Spinal cord (tissue), 10 donors: ENCODE measurements at places on chromosomes 7 and 10. TPM values are rescaled to one million over a fixed set of nuclear protein-coding genes. Genes with fewer than 3 reads are reported as not detected.

Gene BMPR1A
- 38.1 TPM for polyA plus RNA-seq

Gene CPN1
- polyA plus RNA-seq, result 0.25 TPM

Gene POLR2J
- polyA plus RNA-seq, result 53.3 TPM

Gene OPALIN
- 0.83 TPM for polyA plus RNA-seq

Gene RNLS
- polyA plus RNA-seq, result 6.1 TPM

Gene PLXDC2
- 25.3 TPM for polyA plus RNA-seq

Gene KCND2
- polyA plus RNA-seq, result 52.3 TPM

Gene CHCHD3
- 48.8 TPM for polyA plus RNA-seq

Gene HOGA1
- 4.0 TPM for polyA plus RNA-seq
